Activated T-cell treated with anti-CD3 and anti-CD28 coated beads for 4 hours (primary cell): ENCODE measurements at places on chromosomes 2 and 18.

GRCh38 chr2:191573216-191573615, 104.7 kb upstream of the NABP1 start:
- DNase-seq: no peak

GRCh38 chr2:24793761-24794435, 673 bp downstream of the CENPO start:
- peak; percentile 5 for DNase-seq

DNA sequence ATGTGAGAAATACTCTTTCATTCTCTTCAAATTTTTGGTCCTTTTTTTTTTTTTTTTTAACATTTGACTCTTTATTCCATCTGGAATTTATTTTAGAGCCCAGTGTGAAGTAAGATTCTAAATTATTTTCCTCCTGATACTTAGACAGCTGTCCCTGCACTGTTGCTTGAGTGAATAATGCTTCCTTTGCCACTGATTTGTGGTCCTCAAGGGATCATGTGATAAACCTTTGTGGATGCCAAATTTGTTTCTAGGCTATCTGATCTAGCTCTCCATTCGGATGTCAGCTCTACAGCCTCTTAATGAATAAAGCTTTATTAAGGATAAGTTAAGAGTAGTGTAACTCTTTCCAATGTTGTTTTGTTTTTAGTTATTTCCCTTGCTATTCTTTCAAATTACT, 142.3 kb downstream of the SMAD7 start:
- no peak for DNase-seq

- no peak for DNase-seq
These were observed 14.7 kb downstream of the CROCC2 start for GRCh38 chr2:240920783-240921231.

DNA sequence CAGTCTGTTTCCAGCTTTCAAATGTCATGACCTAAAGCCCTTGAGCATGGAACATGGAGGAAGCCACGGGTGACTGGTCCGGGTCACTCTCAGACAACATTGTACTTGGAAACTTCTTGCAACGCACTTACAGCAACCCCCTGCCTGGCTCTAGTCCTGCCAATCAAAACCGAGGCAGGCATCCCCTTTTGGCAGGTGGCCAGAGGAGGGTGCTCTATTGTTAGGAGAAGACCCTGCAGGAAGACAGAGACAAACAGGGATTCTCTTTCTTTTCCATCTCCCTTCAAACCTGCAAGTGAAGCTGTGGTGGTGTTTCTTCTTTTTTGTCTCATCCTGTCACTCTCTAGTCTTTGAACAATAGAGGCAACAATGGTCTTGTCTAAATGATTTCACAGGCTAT, 667.2 kb downstream of the ZEB2 start:
- no peak for DNase-seq

DNA sequence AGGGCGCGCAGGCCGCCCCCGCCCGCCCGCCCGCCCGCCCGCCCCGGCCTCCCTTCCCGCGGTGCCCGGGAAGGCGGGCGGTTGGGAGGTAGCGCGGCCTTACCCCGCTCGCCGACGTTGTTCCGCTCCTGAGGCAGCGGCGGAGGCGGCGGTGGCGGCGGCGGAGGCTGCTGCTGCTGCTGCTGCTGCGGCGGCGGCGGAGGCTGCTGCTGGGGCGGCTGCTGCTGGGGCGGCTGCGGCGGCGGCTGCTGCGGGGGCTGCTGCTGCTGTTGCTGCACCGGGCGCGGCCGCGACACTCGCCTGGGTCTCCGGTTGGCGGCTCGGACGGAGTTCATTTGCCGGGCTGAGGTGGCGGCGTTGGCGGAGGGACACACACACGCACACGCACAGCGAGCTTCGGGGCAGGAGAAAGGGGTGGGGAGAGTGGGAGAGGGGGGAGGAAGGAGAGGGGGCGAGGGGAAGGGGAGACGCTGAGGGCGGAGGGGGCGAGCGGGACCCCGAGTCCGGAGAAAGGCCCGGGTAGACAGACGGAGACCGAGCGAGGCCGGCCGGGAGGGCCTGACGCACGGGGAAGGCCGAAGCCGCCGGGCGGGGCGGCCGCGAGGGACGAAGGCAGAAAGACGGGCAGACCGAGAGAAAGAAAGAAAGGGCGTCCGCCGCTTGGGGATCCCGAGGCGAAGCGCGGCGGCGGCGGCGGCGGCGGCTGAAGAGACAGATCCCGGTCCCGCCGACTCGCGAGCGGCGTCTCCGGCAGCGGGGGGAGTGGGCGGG, 727 bp downstream of the FBXO11 start:
- peak; percentile 40 for DNase-seq

GRCh38 chr2:30300456-30301221, 69.3 kb downstream of the LBH start:
- no peak for DNase-seq

GRCh38 chr2:21945658-21946057, 821.9 kb downstream of the TDRD15 start:
- no peak for DNase-seq

- DNase-seq: no peak
These were observed 296.0 kb upstream of the MC4R start for GRCh38 chr18:60668583-60668982.

DNA sequence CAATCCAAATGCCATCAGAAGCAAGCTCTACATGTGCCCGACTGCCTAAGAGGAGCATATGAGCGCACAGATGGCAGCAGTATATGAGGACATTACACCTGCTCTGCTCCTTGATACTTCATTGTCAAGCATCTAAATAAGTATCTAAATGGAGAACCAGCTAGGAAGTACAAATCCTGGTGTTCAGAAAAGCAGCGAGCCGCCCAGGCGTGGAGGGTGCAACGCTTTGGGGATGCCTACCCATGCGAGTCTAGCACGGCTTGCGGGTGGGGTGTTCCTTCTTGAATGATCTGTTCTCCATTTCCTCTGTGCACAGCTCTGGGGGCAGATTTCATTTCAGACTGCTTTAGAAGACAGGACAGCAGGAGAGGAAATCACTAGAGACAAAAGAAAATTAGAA, 63.0 kb upstream of the BCL2L11 start:
- no peak for DNase-seq

DNA sequence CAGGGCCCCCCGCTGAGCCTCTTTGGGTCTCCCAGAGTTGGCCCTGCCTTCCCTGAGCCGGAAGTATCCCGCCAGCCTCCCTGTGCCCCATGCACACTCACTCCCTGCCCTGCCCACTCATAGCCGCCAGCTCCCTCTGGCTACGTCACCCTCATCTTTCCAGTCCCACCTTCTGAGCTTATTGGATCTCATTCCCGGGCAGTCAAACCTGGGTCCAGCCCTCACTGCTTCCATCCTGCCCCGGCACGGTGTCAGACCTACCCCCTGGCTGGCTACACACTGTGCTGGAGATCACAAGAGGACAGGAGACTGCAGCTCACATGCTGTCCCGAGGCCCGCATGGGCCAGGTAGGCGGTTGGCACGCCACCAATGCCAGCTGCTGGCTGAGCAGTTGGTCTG, 147.2 kb downstream of the ASB1 start:
- DNase-seq: no peak

DNA sequence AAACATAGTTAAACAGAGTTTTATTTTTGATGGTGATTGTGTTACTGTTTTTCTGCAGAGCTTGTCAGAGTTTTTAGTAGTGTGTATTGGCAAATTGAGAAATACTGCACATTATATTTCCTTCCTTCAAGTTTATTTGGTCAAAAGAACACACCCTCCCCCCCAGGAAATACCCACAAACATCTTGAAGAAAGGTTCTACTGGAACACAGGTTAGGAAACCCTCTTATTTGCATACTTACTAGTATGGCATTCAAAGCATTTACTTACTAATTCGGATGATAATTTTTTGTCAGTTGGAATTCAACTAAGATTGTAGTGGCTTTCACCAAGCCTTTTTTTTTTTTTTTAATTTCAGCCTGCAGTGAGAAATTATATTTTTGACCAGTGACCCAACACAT, 9.1 kb downstream of the CAB39 start:
- no peak for DNase-seq

- no peak for DNase-seq
These were observed 41.0 kb downstream of the AGAP1 start for GRCh38 chr2:235534678-235535422.

GRCh38 chr2:71839826-71840225, 307.8 kb downstream of the CYP26B1 start:
- DNase-seq: no peak

DNA sequence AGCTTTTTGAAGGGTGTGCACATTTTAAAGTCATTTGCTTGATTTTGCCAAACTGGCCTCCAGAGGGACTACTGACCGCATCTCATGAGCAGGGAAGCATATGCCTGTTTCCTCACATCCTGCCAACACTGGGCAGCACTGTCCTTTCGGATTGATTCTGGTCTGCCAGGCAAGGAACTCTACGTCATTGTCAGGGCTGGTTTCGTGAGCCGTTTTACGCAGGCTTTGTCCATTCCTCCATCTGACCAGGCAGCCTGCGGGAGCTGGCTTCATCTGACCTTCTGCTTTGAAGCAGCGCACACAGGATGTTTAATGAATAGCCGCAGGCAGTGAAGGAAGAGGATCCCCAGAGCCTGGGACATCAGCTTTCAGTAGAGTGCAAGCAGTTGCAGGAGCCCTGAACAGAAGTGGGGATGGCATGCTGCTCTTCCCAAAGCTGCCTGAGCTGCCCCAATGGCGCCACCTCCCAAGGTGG, 46.3 kb upstream of the SEMA4C start:
- DNase-seq: no peak

- no peak for DNase-seq
These were observed 85.6 kb downstream of the EHD3 start for GRCh38 chr2:31319406-31320175.

- peak; percentile 39 for DNase-seq
These were observed 2.0 kb downstream of the LYPD6B start for GRCh38 chr2:149040451-149040850.

GRCh38 chr2:107323946-107324565, 438.1 kb upstream of the ST6GAL2 start:
- DNase-seq: no peak

- peak; percentile 21 for DNase-seq
These were observed 34.9 kb downstream of the RAB10 start for GRCh38 chr2:26068602-26069298.

- no peak for DNase-seq
These were observed 35.5 kb upstream of the PTMA start for GRCh38 chr2:231672617-231673347.

DNA sequence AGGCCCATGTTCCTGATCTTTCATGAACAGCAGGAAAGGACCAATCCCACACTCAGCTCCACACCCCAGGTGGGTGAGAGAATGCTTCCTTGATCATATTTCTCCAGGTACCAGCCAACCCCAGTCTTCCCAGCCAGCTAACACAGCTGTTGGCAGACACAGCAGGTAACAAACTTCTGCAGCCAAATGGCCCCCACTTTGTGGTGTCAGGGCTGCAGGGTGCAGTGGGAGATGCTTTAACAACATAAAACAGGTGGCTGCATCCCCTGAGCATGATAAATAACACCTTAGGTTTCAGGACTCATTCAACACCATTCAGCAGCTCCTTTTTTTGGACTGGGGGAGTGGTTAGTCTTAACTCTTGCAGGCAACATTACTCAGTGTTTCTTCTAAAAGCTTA, 76.7 kb upstream of the ACAA2 start:
- DNase-seq: no peak

DNA sequence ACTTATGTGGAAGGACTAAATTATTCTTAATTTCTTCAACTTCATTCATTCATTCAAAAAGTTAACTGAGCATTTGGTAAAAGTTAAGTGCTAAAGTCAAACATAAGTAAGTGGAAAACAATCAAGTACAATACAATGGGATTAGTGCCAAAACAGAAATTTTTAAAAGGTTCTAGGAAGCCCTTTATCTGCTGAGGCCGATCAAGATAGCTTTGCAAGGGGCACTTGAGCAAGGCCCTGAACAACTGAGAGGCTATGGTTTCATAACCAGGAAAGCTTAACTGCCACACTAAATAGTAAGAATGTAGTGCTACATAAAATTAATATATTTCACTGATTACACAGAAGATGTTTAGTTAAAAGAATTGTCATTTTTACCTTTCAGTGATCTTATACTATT, 76.5 kb downstream of the NOL10 start:
- no peak for DNase-seq

DNA sequence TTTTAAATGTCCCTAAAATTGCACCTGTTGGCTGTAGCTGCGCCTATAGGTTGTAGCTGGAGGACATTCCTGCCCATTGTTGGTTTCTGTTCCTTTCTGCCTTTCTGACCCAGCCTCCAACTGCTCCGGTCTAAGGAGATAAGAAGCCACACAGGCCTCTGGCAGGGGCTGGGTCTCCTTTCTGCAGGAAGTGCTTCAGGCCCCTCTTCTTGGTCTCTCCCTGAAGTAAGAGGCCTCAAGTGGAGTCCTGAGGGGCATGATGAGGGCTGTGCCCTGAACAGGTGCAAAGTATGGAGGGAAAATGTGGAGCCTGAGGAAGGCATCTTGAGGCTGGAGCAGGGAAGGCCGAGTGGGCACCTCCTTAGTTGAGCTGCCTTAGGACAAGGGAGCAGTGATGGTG, 10.4 kb upstream of the SFTPB start:
- DNase-seq: no peak

GRCh38 chr2:28165087-28165635, 227.5 kb upstream of the FOSL2 start:
- no peak for DNase-seq

DNA sequence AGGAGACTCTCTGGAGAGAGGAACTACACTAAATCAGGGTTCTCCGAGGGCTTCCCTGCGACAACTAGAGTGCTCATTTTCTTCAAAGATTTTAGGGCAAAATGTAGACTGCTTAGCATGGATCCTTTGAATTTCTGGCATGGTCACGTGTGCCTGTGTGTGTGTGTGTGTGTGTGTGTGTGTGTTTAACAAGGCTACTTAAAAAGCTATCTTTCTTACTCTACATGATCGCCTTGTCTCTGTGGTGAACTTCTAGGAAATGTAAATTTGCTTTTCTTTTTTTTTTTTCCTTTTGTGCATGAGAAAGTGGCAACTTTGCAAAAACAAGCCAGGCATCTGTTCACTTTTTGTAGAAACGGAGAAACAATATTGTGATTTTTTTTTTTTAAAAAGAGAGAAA, 43.9 kb downstream of the SOX11 start:
- no peak for DNase-seq

DNA sequence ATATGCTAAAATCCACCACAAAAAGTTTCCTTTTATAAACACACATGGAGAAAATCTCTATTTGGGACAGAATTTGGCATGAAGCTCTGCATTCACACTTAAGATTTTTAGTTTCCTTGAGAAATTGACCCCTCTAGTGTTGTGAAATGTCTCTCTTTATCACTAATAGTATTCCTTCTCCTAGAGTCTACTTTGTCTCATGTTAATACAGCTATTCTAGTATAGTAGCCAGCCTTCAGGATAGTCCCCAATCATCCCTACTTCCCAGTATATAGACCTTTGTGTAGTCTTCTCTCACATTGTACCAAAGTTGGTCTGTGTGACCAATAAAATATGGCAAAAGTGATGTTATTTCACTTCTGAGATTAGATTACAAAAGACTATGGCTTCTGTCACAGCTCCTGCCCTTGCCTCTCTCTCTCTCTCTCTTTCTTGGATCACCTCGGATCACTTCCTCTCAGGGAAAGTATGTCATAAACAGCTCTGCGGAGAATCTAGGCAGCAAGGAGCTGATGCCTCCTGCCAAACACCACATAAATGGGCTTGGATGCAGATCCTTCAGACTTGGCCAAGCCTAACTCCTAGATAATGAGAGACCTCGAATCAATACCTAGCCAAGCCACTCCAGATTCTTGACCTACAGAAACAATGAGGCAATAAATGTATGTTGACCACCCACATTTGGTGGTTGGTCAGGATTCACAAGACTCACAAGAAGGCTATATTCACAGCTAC, 59.7 kb upstream of the NABP1 start:
- DNase-seq: no peak

GRCh38 chr2:70767079-70767698, 811 bp downstream of the ADD2 start:
- DNase-seq: no peak
